Dorsolateral prefrontal cortex (tissue), 122 donors: ENCODE measurements at places on chromosomes 16 and 17.

GRCh38 chr16:48117217-48118105, 38.3 kb downstream of the ABCC12 start:
- DNase-seq, result no peak

- no peak for DNase-seq
Observed at GRCh38 chr17:47231866-47232265, 21.8 kb upstream of the ITGB3 start.

DNA sequence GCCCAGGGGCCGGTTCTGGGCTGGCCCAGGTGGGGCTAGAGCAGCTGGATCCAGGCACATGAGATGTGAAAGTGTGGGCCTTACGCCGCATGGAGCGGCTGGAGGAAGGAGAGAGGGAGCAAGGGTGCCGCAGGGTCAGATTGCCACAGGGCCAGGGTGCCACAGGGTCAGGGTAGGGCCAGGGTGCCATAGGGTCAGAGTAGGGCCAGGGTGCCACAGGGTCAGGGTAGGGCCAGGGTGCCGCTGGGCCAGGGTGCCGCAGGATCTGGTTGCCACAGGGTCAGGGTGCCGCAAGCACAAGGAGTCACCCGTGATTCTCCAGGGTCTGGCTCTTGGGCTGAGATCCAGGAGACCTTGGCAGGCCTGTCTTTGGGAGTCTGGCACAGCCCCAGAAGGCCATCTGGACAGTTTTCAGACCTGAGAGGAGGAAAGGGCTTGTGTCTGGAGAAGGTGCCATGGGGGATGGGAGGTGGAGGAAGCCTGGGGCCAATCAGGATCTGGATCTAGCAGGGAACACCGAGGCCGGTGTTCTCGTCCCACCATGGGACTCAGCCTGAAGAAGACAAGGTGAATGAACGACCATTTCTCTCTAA, 13.1 kb upstream of the LASP1NB start:
- no peak for DNase-seq

GRCh38 chr17:7589204-7589868, 558 bp downstream of the SOX15 start:
- peak; percentile 87 for DNase-seq

DNA sequence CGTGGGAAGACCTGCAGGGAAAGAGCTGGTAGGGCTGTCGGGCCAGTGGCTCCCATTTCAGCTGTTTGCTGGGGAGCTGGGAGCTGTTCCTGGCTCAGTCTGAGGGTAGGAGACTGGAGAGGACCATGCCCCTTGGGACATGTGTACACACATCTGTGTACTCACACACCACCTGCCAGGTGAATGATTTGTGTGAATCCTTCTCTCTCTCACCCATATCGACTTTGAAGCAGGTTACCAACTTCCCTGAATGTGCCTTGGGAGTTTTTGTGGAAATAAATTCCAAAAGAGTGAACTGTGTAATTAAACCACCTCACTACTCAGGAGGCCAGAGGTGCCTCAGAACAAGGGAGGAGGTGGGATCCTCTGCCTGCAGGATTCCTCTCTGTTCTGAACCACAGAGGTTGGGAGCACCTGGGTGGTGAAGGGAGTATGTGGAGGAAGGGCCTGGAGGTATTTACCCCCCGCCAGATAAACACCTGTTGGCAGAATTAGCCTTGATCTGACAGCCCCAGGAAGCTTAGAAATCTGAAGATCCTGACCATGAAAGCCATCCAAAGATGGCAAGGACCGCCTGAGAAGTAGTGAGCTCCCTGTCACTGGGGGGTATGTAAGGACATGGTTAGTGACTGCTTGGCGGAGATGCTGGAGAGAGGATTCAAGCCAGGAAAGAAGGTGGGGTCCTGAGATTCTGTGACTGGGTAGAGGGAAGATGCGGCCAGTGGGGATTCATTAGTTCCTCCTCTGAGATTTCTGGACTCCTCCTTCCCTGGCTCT, 3.3 kb downstream of the ABCC3 start:
- DNase-seq, result no peak

DNA sequence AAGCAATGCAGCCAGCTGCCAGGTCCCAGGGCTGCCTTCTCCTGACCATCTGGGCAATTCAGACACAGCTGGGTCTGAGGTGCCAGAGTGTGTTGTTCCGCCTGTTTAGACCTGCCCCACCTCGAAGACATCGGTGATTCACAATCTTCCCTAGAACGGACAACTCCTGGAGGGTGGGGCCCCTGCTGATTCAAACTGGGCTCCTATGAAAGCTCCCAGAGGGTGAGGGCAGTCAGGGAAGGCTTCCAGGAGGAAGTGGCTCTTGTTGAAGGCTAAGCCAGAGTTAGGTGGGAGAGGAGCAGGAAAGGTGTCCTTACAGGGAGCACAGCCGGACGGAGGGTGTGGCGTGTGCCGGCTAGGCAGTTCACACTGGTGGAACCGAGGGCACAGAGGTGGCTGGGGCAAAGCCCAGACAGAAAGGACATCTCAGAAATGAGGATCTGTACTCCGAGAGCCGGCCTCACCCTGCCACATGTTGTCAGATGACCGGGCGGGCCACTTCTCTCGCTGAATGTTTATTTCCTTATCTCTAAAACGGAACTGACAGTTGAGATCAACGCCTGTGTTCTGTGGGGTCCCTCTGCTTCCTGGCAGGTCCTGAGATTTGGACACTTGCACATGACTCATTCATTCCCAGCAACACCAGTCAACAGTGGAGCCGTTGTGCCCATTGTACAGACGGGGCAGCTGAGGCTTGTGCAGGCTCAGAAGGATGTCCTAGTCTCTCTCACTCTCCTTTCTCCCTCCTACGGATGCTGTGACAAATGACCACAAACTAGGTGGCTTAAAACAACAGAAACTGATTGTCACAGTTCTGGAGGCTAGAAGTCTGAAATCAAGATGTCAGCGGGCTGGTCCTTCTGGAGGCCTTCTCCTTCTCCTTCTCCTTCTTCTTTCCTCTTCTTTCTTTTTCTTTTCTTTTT, 26.9 kb upstream of the LITAF start:
- DNase-seq, result no peak

GRCh38 chr16:85571563-85571812, 41.6 kb upstream of the GSE1 start:
- DNase-seq, result no peak

- DNase-seq, result no peak
Observed at GRCh38 chr17:45688353-45688752, 95.8 kb upstream of the CRHR1 start.

- DNase-seq, result no peak
Observed at GRCh38 chr17:5069724-5070123, 8.5 kb upstream of the ZFP3 start.

DNA sequence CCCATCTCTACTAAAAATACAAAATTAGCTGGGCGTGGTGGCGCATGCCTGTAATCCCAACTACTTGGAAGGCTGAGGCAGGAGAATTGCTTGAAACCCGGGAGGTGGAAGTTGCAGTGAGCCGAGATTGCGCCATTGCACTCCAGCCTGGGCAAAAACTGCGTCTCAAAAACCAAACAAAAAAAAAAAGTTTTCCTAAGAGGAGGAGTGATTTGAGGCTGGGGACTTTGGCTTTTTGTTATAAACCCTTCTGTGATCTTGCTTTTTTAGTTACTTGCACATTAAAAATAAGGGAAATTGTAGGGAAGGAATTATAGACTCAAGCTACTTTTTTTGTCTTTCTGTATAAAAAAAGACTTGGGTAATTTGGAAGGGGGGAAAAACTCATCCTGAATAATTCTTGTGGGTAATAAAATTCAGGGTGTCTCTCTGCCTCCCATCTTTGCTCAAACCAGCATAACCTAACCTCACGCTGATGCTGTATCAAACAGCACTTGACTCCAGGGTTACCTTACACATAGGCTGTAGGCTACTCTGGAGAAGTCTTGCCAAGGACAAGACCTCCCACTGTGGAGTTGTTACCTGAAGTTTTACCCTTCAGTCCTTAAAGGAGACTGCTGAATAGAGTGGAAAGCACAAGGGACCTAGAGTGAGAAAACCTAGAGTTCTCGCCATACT, 1.7 kb upstream of the CDR2 start:
- DNase-seq, result no peak
